ENCODE measurements at places on chromosomes 4 and X. TPM values are rescaled to one million over a fixed set of nuclear protein-coding genes. Genes with fewer than 3 reads are reported as not detected.

DNA sequence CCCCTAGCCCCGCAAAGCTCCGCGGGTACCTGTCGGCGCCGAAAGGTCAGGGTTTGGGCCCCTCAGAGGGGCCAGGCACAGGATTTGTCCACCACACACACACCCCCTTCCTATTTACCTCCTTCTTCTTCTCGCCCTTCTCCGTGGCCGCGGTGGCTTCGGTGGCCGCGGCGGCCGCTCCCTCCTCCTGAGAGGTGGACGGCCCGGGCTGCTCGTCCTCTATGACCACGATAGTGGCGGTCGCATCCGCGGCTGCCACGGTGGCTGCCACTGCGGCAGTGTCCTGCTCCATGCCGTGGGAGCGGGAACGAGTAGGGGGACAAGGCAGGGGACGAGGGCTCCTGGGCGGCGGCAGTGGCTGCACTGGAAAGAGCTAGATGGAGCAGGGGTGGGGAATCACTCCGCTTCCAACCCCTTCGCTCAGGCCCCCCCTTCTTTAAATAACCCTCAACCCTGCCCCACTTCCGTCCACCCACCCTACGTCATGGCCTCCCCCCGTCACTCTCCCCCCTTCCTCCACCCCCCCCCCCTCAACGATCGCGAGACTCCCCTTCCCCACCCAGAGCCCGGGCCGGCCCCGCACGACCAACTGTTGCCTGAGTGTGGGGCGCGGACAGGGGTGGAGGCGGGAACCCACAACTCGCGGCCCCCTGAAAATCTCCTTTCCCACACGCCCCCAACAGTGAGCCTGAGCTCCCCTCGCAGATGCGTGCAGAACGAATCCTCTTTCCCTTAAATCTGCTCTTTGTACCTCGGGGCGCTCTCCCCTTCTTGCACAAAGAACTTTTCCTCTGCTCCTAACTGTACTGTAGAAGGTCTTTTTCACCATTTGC lies at the start of gene SMARCA1:
TSS of gene SMARCA1 (minus strand) at position 412 of the 833 bp plus-strand sequence. CDS start at position 292, 120 bp downstream.
- peak; percentile 63 for DNase-seq

GRCh38 chrX:12421918-12422317 lies 283.6 kb downstream of the FRMPD4 start:
- DNase-seq, result no peak

The PNMA3 gene
- total RNA-seq, result 9.4 TPM

The GATA1 gene
- total RNA-seq, result not detected

DNA sequence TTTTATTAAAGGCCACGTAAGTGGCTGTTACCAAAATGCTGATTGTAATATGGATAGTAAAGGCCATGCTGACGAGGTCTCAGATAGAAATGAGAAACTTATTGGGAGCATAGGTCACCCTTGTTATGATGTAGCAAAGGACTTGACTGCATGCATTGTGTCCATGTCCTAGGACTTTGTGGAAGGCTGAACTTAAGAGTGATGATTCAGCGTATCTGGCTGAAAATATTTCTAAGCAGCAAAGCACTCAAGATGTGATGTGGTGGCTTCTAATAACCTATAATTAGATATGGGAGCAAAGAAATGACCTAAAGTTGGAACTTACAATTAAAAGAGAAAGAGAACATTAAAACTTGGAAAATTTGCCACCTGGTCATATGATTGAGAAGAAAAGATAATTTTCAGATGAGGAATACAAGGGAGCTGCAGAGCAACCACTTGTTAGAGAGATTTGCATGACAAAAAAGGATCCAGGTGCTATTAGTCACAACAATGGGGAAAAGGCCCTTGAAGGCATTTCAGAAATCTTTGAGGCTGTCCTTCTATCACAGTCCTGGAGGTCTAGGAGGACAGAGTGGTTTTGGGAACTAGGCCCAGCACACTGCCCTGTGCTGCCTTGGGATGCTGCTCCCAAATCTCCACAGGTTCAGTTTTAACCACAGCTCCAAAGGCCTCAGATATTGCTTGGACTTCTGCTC lies 793.7 kb upstream of the LCORL start:
- no peak for DNase-seq

The CFAP299 gene
- not detected for total RNA-seq

GRCh38 chr4:130850019-130850524 lies 1754.1 kb downstream of the C4orf33 start:
- DNase-seq, result no peak

- DNase-seq, result peak; percentile 34
These were observed 74.2 kb downstream of the CLDN34 start for GRCh38 chrX:10041383-10041782.

The NAAA gene
- total RNA-seq, result 2.7 TPM

The GUCY1B1 gene
- total RNA-seq, result 0.59 TPM

- DNase-seq, result no peak
These were observed 40.9 kb upstream of the EOLA2 start for GRCh38 chrX:149979126-149979644.

DNA sequence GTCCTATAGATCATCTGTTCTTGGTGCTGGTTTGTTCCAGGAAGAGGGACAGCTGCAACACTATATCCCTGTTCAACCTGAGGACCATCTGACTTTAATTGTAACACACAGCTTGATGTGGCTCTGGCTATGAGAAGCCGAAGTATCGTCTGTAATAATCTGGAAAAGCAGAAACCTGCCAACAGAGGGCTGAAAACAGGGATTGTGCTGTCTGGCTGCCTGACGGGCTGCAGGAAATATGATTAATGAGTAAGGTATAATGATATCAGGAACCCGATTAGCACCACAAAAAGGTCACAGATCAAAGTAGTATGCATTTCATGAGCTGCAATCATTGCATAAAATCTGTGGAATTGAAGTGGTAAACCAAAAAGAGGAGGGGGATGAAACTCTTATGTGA lies 170.4 kb upstream of the MAB21L2 start:
- DNase-seq, result no peak

The GPR50 gene
- total RNA-seq, result 12.2 TPM

The PITX2 gene
- total RNA-seq, result 7.5 TPM

The EXOC1L gene
- not detected for total RNA-seq

DNA sequence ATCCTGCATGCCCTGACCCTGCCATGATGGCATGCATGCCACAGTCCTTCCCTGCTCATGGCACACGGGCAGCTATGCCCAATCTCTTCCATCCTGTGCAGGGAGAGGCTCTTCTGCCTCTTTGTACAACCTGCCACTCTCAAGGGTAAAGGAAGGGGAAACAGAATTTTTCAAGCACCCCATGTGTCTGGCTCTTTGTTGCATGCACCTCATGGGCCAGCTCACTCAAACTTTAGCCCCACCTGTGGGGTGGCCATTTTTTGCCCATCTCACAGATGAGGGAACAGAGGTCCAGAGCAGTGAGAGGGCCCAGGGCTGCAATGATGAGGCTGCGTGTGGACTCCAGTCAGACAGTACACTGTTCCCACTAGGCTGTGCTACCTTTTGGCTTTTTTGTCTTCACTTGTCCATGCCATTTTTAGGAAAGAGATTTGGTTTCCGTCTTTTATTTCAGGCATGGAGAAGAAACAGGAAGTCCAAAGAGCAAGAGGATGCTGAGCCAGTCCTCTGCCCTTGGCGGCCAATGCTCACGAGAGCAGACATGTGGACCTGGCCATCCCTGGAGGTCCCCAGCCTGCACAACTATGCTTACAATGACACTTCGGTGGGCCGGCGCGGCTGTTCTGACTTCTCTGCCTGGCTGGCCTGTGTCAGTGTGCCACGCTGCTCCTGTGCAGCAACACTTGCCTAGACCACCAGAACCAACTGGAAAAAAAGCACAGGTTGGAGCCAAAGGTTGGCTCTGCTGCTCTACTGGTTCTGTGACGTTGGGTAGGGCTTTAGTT lies 45.6 kb downstream of the NSG1 start:
- no peak for DNase-seq

The GPM6B gene
- 73.9 TPM for total RNA-seq

The SYN1 gene
- 11.7 TPM for total RNA-seq

The RNF128 gene
- 0.09 TPM for total RNA-seq

DNA sequence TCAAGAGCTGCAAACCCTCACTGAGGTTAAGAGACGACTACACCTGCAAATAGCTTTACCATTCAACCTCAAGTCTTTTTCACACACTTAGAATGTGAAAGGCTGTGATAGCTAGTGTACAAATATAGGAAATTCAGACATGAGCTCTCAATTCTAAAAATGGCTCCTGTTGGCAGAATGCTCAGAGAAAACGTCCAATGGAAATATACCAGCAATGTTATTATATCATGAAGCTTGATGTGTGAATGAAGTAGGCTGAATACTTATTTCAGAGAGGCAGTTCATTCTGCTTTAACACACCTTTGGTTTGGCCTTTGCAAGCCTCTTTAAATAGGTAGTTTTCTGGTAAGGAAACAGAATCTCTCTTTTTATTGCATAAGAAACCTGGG lies 227.6 kb downstream of the ADAMTS3 start:
- no peak for DNase-seq

GRCh38 chrX:39626749-39627148 lies 471.0 kb downstream of the BCOR start:
- DNase-seq, result no peak

GRCh38 chrX:70054391-70054790 lies 4.7 kb upstream of the AWAT2 start:
- DNase-seq, result no peak

DNA sequence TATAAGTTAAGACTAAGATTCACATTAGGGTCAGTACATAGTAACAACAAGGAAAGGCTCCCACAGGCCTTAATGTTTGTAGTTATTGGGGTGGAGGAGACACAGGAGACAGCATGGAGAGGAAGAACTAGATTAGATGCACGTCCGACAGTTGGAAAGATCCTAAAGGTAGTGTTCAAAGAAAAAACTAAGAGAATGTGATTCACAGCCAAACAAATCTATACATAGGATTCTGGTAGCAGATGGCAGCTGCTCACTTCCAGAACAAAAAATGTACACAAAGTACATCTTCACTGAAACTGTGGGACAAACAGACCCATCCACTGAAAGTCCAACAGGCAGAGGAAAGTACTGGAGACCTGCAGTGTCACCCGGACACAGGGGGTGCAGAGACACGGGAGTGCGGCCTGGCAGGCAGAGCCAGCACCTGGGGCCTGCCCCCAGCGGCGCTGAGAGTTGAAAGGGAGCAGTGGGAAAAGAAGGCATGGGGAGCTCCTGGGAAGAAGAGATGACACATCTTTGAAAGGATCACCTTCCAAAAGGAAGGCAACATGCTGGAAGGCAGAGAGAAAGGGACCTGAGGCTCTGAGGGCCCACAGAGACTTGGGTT lies 40.0 kb downstream of the NELFA start:
- no peak for DNase-seq

GRCh38 chr4:120718979-120719566 lies 203.5 kb downstream of the PRDM5 start:
- DNase-seq, result peak; percentile 43

GRCh38 chr4:43103048-43103447 lies 210.5 kb downstream of the GRXCR1 start:
- no peak for DNase-seq

The GAB3 gene
- total RNA-seq, result 0.42 TPM

The USP26 gene
- not detected for total RNA-seq

The PCDH7 gene
- total RNA-seq, result 18.0 TPM

DNA sequence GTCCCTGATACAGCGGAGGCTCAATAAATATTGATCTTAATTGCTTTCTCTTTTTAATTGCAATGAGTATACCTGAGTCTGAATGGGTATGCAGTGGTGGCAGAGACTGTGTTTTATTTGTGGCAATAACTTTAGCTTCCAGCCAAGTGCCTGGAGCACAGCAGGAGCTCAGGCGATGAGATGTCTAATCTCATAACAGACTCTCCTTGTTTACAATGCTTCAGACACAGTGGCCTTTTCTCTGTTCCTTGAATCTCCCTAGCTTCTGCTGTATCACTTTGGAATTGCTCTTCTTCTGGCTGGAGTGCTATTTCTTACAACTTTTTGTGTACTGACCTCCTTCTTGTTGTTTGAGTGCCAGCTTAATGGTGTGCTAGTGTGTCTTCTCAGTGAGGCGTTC lies 91.5 kb upstream of the UNC5C start:
- no peak for DNase-seq

- no peak for DNase-seq
These were observed 1042.5 kb upstream of the PABPC4L start for GRCh38 chr4:135244056-135244455.

The TECRL gene
- not detected for total RNA-seq

DNA sequence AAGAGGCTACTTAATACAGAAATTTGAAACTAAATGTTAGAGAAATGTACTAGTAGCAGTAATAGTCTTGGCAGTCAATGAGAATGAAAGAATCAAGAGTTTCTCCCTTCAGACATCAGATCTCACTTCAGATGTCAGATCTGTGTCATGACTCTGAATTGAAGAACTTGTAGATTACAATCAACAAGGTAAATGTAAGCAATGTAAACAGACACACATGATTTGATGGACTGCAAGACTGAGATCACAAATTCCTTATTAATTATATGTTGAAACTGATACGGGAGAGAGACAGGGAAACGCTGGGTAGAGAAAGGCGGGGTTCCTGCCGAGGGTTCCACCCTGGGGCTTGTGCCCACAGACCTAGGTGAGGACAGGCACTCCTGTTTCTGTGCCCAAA lies 65.5 kb upstream of the HHIP start:
- DNase-seq, result no peak

The KLHL15 gene
- 18.7 TPM for total RNA-seq

The BEND2 gene
- total RNA-seq, result not detected

DNA sequence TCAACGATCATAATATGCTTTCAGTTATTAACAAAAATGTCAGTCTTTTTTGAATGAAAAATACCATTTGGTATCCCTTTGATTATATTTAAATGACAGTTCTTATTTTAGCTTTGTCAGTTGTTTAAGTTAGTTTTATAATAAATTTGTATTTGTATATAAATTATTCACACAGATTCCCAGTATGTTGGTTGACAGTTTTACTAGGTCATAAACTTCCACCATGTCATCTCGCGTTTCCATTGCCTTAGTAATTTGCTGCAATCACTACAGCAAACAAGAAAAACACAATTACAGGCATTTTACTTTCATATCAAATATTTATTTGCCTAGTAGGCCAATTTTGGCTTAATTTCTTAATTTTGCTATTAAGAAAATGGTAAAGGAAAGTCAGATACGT lies 109.6 kb upstream of the ANK2 start:
- DNase-seq, result no peak

- no peak for DNase-seq
These were observed 42.3 kb upstream of the FAT1 start for GRCh38 chr4:186765673-186766546.

- DNase-seq, result no peak
These were observed at the start of gene RHOH for GRCh38 chr4:40196724-40197281. RHOH (plus strand) TSS chr4:40197031; CDS start chr4:40243387, 46,356 bp downstream.

- no peak for DNase-seq
These were observed 803.8 kb upstream of the AMOT start for GRCh38 chrX:113644426-113644825.

The F8 gene
- 3.4 TPM for total RNA-seq

Data from H9 (cell line).